ENCODE measurements at places on chromosomes 11 and 22. TPM values are rescaled to one million over a fixed set of nuclear protein-coding genes. Genes with fewer than 3 reads are reported as not detected.

The TAGLN gene
- 126 TPM for total RNA-seq

DNA sequence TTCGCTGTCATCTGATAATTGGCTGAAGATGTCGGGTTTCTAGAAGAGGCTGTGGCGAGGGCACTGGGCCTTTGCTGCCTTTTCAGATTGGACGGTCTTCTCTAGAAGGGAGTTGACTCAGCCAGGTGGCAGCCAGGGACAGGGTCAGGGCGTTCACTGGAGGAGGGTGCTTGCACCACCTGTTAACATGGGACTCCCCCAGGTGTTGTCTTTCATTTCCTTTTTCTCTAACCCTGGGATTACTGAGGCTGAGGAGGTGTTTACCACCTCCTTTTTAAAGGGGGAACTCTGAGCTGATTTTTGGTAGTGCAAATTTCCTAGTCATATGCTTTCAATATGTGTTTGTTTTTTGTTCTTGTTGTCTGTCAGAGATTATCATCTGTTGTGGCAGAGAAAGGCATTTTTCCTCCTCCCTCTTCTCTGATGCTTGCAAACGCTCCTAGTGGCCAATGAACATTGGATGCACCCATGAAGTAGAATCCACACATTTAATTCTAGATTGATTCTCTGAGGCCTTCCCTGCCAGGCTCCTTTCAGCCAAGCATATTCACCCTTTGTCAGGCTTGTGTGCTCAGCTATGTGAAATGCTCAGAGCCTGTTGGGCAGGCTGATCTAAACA lies 54.1 kb downstream of the LDLRAD3 start:
- DNase-seq: no peak
- no peak overlapping the region for H3K27ac ChIP-seq
- H3K4me1 ChIP-seq: no peaks in the 10 kb centered on the region
- no peaks in the 10 kb centered on the region for H3K27me3 ChIP-seq

The CDC42BPG gene
- total RNA-seq: 8.4 TPM

GRCh38 chr11:66080055-66080817 lies 10.2 kb downstream of the PACS1 start:
- no peak overlapping the region for H3K4me3 ChIP-seq
- DNase-seq: peak; percentile 71
- H3K27me3 ChIP-seq: no peaks in the 10 kb centered on the region
- peak overlapping the region; percentile 55 for H3K27ac ChIP-seq
- no peaks in the 10 kb centered on the region for H3K36me3 ChIP-seq
- H3K4me1 ChIP-seq: peaks cover 35% of the 10 kb centered on the region

- H3K4me3 ChIP-seq: no peak overlapping the region
- H3K27me3 ChIP-seq: no peaks in the 10 kb centered on the region
- no peak for DNase-seq
- H3K36me3 ChIP-seq: no peaks in the 10 kb centered on the region
- H3K4me1 ChIP-seq: no peaks in the 10 kb centered on the region
- no peak overlapping the region for H3K27ac ChIP-seq
Observed at GRCh38 chr11:73461335-73461840, 85.2 kb downstream of the RELT start.

- no peak overlapping the region for H3K4me3 ChIP-seq
- H3K27ac ChIP-seq: no peak overlapping the region
Observed at GRCh38 chr11:122893131-122893530, 10.6 kb downstream of the JHY start.

The TSPO gene
- 65.3 TPM for total RNA-seq

The MAPK1 gene
- total RNA-seq: 53.4 TPM

The MYEOV gene
- not detected for total RNA-seq

DNA sequence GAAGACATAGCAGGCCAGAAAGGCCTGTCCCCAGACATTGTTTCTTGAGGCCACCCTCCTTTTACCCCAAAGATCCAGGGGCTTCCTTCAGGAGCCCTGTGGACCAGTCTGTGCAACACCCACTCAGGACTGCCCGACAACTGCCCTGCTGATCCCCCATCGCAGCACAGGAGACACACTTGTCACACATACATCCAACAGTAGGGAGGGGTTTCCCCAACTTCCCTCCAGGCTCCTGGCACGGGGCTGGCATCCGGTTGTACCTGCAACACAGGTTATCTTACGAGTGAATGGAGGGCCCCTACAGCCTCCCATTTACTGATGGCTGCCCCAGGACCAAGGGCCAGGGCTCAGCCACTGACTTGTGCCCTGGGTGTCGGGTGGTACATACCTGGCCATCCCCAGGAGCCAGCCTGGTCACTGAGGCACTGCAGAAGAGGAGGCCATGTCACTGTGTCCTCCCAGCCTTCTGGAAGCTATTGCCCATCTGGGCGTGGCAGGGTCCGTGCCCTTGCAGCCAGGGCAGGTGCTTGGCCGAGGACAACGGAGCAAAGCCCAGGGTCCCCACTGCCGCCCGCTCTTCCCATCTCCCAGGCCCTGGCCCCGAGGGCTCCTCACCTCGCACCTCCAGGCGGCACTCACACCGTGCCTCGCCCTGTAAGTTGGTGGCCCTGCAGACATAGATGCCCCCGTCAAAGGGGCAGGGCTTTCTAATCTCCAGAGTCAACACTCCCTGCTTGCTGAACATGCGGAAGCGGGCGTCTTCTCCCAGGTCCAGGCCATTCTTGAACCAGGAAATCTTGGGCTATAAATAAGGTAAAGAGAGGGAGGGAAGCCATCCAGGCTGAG lies 20.8 kb downstream of the MYBPC3 start:
- peak overlapping the region; percentile 51 for H3K27ac ChIP-seq
- H3K4me3 ChIP-seq: no peak overlapping the region
- no peak for DNase-seq
- H3K36me3 ChIP-seq: no peaks in the 10 kb centered on the region
- H3K4me1 ChIP-seq: no peaks in the 10 kb centered on the region

The TUBA8 gene
- total RNA-seq: not detected

The SLC43A3 gene
- 10.5 TPM for total RNA-seq

- H3K27me3 ChIP-seq: no peaks in the 10 kb centered on the region
- no peak overlapping the region for H3K4me3 ChIP-seq
- no peaks in the 10 kb centered on the region for H3K36me3 ChIP-seq
Observed at GRCh38 chr11:17197431-17197898, 10.3 kb downstream of the PIK3C2A start.

The FOLR3 gene
- not detected for total RNA-seq

DNA sequence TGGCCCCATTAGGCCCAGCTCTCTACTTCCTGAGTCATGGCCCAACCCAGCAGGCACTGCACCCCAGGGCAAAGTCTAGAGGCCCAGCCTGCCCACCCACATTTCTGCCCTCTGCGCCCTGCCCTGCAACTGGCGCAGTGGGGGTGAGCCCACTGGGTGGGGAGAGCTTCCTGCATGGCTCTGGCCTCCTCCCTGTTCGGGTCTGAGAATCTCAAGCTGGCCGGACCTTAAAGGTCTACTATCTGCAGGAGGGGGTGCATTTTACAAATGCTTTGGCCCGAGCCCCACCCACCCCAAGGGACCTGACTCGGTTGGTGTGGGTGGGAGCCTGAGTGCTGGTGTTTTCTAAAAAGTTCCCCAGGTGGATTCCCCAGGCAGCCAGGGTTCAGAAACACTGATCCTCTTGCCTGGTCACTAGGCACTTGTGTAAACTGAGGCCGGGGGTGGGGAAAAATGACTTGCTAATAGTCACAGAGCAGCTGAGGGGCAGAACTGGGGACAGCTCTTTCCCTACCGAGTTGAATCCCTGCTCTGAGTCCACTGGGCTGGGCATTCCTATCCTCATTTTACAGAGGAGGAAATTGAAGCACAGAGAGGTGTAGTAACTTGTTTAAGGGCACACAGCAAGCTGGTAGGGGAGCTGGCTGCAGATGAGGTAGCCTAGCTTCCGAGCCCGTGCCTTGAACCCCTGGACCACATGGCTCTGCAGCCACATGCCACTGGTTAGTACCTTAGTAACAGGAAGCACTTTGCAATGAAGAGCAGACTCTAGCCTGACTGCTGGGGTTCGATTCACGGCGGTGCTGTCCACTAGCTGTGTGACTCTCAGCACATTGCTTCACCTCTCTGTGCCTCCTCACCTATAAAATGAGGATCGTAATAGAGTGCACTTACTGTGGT lies 36.3 kb downstream of the CD82 start:
- H3K4me1 ChIP-seq: peaks cover 11% of the 10 kb centered on the region
- no peaks in the 10 kb centered on the region for H3K27me3 ChIP-seq
- DNase-seq: peak; percentile 32
- no peak overlapping the region for H3K4me3 ChIP-seq
- no peak overlapping the region for H3K27ac ChIP-seq

The PICALM gene
- 248 TPM for total RNA-seq

DNA sequence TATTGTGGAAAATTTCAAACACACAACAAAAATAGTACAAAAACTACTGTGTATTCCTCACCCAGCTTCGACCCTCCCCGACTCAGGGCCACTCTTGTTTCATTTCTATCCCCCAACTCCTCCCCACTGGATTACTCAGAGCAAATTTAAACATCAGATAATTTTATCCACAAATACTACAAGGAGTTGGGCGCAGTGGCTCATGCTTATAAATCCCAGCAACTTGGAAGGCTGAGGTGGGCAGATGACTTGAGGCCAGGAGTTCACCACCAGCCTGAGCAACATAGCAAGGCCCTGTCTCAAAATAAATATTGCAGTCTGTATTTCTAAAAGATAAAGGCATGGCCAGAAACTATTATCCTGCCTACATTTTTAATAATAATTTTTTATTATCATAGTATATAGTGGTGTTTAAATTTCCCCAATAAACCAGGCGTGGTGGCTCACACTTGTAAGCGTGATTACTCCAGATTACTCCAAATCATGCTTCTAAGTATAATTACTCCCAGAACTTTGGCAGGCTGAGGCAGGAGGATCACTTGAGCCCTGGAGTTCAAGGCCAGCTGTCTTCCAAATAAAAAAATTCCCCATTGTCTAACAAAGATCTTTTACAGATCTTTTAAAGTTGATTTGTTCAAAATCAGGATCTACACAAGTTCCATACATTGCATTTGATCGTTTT lies 39.8 kb downstream of the LRRC32 start:
- H3K27ac ChIP-seq: peak overlapping the region; percentile 63
- no peaks in the 10 kb centered on the region for H3K27me3 ChIP-seq
- no peaks in the 10 kb centered on the region for H3K36me3 ChIP-seq
- H3K4me1 ChIP-seq: peaks cover 8% of the 10 kb centered on the region
- H3K4me3 ChIP-seq: no peak overlapping the region

The CNGA4 gene
- 0.17 TPM for total RNA-seq

- H3K27me3 ChIP-seq: no peaks in the 10 kb centered on the region
- H3K27ac ChIP-seq: peak within 1 kb of the TSS; percentile 67
- no peaks in the 10 kb centered on the region for H3K36me3 ChIP-seq
- DNase-seq: peak; percentile 94
- peaks cover 8% of the 10 kb centered on the region for H3K4me1 ChIP-seq
Observed at GRCh38 chr22:24805790-24806662, at the start of gene SGSM1. TSS of gene SGSM1 (plus strand) at chr22:24806211. CDS start at chr22:24806326, 115 bp downstream.

DNA sequence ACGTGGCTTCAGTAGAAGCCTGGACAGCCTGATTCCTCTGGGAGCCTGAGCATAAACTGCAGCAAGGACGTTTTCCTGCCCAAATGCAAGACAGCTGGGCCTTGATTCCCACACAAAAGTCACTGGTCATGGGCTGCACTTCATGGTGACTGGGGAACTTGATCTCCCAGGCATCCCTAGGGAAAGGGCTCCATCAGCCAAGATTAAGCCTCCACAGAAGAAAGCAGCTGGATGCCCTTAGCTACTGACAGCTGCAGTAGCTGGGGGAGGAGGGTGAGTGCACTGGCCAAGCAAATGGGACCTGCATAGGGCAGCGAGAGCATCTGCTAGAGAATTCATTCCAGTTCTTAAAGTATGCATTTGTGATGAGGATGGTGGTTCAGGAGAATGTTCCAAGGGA lies 267.4 kb upstream of the ISX start:
- no peak for DNase-seq
- H3K27ac ChIP-seq: no peak overlapping the region
- H3K4me3 ChIP-seq: no peak overlapping the region
- peaks cover 6% of the 10 kb centered on the region for H3K4me1 ChIP-seq
- no peaks in the 10 kb centered on the region for H3K36me3 ChIP-seq

GRCh38 chr11:3929649-3930048 lies 74.2 kb downstream of the STIM1 start:
- peaks cover 20% of the 10 kb centered on the region for H3K4me1 ChIP-seq
- peak overlapping the region; percentile 9 for H3K27ac ChIP-seq
- no peaks in the 10 kb centered on the region for H3K36me3 ChIP-seq
- H3K4me3 ChIP-seq: no peak overlapping the region

DNA sequence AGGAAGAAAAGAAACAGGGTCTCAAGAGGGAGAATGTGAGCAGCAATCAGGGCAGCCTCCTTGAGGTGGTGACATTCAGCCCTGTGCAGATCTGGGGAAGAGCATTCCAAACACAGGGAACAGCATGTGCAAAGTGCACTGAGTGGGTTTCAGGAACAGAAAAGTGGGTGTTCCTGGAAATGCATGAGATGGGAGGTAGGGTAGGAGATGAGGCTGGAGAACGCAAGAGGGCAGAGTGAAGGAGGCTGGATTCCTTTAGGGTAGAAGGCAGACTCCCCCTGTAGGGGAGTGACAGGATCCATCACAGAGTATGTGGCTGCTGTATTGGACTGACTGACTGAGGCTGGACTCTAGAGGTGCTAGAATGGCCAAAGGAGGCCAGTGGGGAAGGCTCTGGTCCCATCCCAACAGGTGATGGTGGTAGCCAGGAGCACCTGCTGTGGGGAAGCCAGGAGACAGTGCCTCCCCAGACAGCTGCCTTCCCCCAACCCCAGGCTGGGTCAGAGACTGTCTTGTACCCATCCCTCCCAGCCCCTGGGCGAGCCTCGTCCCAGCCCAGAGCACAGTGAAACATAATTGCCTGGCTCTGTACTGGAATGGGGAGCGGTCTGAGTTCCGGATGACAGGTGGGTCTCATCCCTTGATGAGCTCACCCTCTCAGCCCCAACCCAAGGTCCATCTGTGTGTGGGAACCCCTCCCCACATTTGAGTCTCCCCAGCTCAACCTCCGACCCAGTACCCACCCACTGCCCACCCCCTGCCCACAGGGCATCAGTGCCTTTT lies 419.4 kb downstream of the MN1 start:
- no peak overlapping the region for H3K4me3 ChIP-seq
- no peak overlapping the region for H3K27ac ChIP-seq
- H3K27me3 ChIP-seq: no peaks in the 10 kb centered on the region
- H3K4me1 ChIP-seq: peaks cover 2% of the 10 kb centered on the region

GRCh38 chr11:115672999-115673411 lies 168.8 kb upstream of the CADM1 start:
- no peaks in the 10 kb centered on the region for H3K36me3 ChIP-seq
- H3K4me3 ChIP-seq: no peak overlapping the region
- no peak overlapping the region for H3K27ac ChIP-seq
- no peaks in the 10 kb centered on the region for H3K27me3 ChIP-seq
- no peaks in the 10 kb centered on the region for H3K4me1 ChIP-seq

The TRIM6 gene
- 6.6 TPM for total RNA-seq

- no peaks in the 10 kb centered on the region for H3K36me3 ChIP-seq
Observed at GRCh38 chr11:87281496-87281895, 243.8 kb downstream of the TMEM135 start.

GRCh38 chr11:64750361-64751054 lies 6.6 kb upstream of the RASGRP2 start:
- no peaks in the 10 kb centered on the region for H3K36me3 ChIP-seq
- H3K27me3 ChIP-seq: peaks cover 10% of the 10 kb centered on the region
- H3K27ac ChIP-seq: no peak overlapping the region
- H3K4me1 ChIP-seq: peaks cover 5% of the 10 kb centered on the region
- DNase-seq: no peak

DNA sequence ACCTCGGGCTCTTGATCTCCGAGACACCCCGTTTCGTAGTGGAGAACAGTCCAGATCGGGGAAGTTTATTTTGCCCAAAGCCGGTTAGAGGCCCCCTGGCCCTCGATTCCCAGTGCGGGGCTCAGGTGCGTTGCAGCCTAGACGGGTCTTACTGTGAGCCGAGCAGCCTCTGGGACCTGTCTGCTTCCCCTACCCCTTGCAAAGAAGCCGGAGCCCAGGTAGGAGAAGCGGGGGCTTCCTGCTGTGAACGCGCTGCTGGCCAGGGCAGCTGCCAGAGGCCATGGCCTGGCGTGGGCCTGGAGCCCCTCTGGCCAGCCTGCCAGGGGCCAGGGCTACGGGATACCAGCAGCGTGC lies 621 bp downstream of the TSPO start:
- H3K27me3 ChIP-seq: no peaks in the 10 kb centered on the region
- no peak for DNase-seq
- peaks cover 11% of the 10 kb centered on the region for H3K4me1 ChIP-seq
- no peaks in the 10 kb centered on the region for H3K36me3 ChIP-seq

All from hepatocyte (in vitro differentiated cells).